Activated naive CD8-positive, alpha-beta T cell treated with anti-CD3 and anti-CD28 coated beads, Interleukin-2, amount 10 ng/mL, durations not matched to agents 7 days and 5 days (primary cell): ENCODE measurements at places on chromosomes 12 and 14. TPM values are rescaled to one million over a fixed set of nuclear protein-coding genes. Genes with fewer than 3 reads are reported as not detected.
A peak's percentile ranks its signal among the peaks of the same experiment; 100 is the strongest.

DNA sequence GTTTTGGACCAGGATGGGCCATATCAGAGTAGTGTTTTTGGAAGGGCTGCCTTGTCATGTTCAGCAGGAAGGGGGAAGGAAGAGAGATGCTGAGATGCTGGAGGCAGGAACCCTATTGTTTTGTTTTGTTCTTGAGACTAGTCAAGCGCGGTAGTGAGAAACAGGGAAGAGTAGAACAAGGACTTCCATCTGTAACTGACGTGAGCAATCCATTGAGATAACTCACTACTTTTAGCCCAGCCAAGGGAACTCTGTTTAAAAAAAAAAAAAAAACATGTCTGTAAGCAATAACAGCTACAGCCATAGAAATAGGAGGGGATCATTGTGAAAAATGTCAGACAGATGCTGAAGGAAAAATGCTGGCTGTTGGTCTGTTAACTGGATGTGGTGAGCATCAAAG, 34.0 kb downstream of the CD9 start:
- peaks cover 5% of the 10 kb centered on the region for H3K27me3 ChIP-seq
- no peak overlapping the region for H3K4me3 ChIP-seq
- H3K36me3 ChIP-seq, result no peaks in the 10 kb centered on the region
- H3K27ac ChIP-seq, result peak overlapping the region; percentile 2
- DNase-seq, result no peak

DNA sequence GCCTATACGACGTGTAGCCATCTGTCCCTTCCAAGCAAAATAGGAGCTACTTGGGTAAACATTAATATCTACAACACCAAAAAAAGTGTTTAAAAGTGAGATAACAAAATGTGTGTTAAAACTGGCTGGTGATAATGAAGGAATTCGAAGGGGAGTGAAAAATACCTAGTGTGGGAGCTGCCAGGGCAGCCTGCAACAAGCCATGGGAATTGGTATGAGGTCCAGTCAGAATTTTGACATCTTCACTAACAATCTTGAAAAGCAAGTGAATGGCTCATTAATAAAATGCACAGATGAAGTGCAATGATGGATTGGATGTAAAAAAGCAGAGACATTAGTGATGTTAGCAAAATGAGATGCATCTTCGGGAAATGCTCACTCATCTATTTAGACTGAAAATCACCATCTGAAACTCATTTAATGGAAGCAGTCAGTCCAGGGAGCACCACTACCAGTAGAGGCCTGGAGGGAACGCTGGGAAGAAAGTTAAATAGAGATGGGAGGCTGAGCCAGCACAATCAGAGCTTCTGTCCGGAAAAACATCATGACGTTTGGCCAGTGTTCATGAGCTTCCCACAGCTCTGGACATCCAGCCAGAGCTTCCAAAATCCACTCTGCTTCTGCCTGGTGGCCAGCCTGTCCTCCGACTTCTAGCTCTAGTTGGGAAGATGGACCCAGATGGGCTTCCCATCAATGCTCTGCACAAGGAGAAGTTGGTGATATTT, 405.0 kb upstream of the TMTC1 start:
- no peaks in the 10 kb centered on the region for H3K4me1 ChIP-seq
- no peak overlapping the region for H3K4me3 ChIP-seq
- no peak for DNase-seq
- no peak overlapping the region for H3K27ac ChIP-seq
- H3K36me3 ChIP-seq, result no peaks in the 10 kb centered on the region

DNA sequence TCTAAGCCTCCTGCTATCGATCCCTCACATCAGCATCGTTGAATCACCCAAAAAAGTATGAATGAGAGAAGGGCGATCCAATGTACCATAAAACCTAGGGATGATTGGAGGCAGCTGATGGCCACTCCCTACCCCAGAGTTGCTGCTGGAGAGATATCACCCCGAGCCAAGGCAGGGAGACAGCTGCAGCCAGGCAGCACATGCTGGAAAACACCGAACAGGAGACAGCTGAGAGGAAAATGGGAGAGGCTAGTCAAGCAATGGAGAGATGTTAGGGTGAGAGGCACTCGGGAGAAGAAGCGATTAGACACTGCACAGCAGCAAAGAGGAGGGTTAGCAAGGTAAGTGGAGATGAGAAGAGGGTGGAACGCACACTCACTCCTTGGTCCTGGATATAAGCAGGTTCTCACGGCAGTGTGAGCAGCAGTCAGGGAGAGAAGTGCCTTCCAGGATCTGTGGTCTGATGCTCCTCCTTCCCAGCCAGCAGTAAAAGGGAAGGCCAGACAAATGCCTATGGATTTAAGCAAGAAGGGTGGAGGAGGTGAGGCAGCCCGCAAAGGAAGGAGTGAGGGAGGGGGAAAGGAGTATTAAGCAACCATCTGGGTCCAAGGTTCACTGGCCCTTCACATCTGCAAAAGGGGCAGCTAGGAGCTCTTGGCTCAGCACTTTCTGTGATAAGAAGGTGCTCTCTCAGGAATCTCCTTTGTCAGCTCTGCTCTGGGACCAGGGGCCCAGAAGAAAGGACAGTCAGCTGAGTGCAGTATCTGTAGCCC, at the start of gene SLC7A7:
Gene SLC7A7, minus strand, starts transcription at position 495 of the 773 bp plus-strand sequence. CDS start 2,037 bp downstream, outside the sequence.
- peaks cover 20% of the 10 kb centered on the region for H3K4me1 ChIP-seq
- H3K27me3 ChIP-seq, result peaks cover 15% of the 10 kb centered on the region
- no peak within 1 kb of the TSS for H3K4me3 ChIP-seq
- H3K27ac ChIP-seq, result no peak within 1 kb of the TSS

The PPM1H gene
- total RNA-seq, result 0.06 TPM

The SMIM41 gene
- not detected for total RNA-seq

The PRKAB1 gene
- total RNA-seq, result 44.1 TPM

The SLC6A13 gene
- 0.68 TPM for total RNA-seq

DNA sequence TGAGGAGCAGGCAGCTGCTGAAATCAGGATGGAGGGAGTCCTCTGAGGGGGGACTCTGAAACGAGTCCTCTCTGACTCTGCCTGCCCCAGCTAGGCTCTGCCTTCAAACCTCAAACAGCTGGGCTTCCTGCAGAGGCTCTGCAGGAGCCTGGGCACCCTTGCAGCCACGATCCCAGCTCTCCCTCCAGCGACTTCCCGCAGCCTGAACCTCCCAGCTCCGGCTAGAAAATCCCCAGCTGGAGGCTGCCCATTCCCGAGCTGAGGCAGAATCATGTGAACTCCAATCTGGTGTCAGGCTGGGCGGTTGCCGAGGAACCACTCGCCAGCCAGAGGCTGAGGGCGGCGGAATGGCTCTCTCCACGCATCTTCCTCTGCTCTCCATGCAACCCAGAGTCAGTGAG, at the start of gene GPR68:
Gene GPR68, minus strand, starts transcription at position 204 of the 401 bp plus-strand sequence. CDS start 9,654 bp downstream, outside the sequence.
- peaks cover 64% of the 10 kb centered on the region for H3K36me3 ChIP-seq
- peak; percentile 64 for DNase-seq
- peaks cover 78% of the 10 kb centered on the region for H3K4me1 ChIP-seq
- peak within 1 kb of the TSS; percentile 90 for H3K27ac ChIP-seq
- no peaks in the 10 kb centered on the region for H3K27me3 ChIP-seq

The CD27 gene
- 158 TPM for total RNA-seq

GRCh38 chr14:92927349-92928257, 4.7 kb downstream of the CHGA start:
- no peak overlapping the region for H3K4me3 ChIP-seq
- H3K36me3 ChIP-seq, result no peaks in the 10 kb centered on the region
- H3K4me1 ChIP-seq, result no peaks in the 10 kb centered on the region
- no peak for DNase-seq
- peaks cover 1% of the 10 kb centered on the region for H3K27me3 ChIP-seq

The RDH16 gene
- total RNA-seq, result 0.69 TPM

The LRRC10 gene
- not detected for total RNA-seq

GRCh38 chr14:70917633-70918032, 10.4 kb downstream of the PCNX1 start:
- peak overlapping the region; percentile 6 for H3K27ac ChIP-seq
- no peak overlapping the region for H3K4me3 ChIP-seq
- peaks cover 56% of the 10 kb centered on the region for H3K4me1 ChIP-seq
- no peak for DNase-seq
- no peaks in the 10 kb centered on the region for H3K27me3 ChIP-seq
- H3K36me3 ChIP-seq, result peaks cover 34% of the 10 kb centered on the region

The TMEM132D gene
- not detected for total RNA-seq

The LRR1 gene
- 44.3 TPM for total RNA-seq

The GPR84 gene
- 0.65 TPM for total RNA-seq

DNA sequence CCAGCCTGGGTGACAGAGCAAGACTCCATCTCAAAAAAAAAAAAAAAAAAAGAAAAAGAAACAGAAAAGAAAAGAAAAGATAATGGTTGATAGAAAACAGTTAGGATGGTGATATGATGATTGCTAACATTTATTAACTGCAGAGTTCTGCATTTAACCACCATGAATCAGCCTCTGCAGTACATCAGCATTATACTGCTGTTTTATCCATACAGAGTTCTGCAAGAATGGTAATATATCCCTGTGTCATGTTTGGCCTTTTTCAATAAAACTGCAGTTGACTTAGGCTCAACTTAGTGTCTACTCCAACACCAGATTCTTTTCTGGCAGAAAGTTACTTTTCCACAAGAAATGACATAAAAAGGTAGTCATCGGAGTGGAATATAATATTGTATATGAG, 62.6 kb downstream of the DUSP6 start:
- peaks cover 2% of the 10 kb centered on the region for H3K27me3 ChIP-seq
- no peak overlapping the region for H3K27ac ChIP-seq
- peaks cover 4% of the 10 kb centered on the region for H3K36me3 ChIP-seq
- DNase-seq, result no peak
- H3K4me3 ChIP-seq, result no peak overlapping the region

DNA sequence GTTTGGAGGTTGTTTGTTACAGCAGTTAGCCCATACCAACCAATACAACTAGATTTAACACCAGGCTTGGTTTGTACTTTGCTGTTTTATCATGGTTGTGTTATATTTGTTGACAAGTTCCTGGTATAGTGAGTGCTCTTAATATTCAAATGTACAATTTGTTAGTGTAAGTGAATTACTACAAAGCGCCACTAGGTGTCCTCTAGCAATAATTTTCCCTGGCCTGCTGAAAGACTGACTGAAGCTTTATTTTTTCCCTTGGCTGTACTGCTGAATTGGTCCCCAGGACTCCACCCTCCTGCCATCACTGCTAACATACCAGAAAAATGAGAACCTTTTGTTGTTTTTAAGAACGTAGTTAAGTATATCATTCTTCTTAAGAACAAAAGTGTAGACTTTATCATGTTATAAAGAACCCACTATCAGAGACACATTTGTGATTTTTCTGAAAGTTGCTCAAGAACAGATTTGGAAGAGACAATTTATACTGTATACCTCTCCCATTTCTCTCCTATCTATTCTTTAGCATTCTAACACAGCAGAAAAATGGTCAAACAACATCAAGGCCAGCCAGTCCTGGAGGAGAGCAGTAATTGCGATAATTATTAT, 75.3 kb upstream of the FAR2 start:
- no peaks in the 10 kb centered on the region for H3K36me3 ChIP-seq
- H3K27me3 ChIP-seq, result peaks cover 28% of the 10 kb centered on the region
- H3K4me1 ChIP-seq, result no peaks in the 10 kb centered on the region
- no peak for DNase-seq
- H3K27ac ChIP-seq, result no peak overlapping the region
- no peak overlapping the region for H3K4me3 ChIP-seq

GRCh38 chr12:95337146-95337545, 119.5 kb downstream of the VEZT start:
- no peak overlapping the region for H3K27ac ChIP-seq
- no peak for DNase-seq
- H3K36me3 ChIP-seq, result no peaks in the 10 kb centered on the region

GRCh38 chr12:65266408-65266807, 12.1 kb upstream of the MSRB3 start:
- H3K4me1 ChIP-seq, result no peaks in the 10 kb centered on the region
- H3K27ac ChIP-seq, result no peak overlapping the region
- no peaks in the 10 kb centered on the region for H3K36me3 ChIP-seq
- no peak overlapping the region for H3K4me3 ChIP-seq

The LBHD2 gene
- total RNA-seq, result not detected

DNA sequence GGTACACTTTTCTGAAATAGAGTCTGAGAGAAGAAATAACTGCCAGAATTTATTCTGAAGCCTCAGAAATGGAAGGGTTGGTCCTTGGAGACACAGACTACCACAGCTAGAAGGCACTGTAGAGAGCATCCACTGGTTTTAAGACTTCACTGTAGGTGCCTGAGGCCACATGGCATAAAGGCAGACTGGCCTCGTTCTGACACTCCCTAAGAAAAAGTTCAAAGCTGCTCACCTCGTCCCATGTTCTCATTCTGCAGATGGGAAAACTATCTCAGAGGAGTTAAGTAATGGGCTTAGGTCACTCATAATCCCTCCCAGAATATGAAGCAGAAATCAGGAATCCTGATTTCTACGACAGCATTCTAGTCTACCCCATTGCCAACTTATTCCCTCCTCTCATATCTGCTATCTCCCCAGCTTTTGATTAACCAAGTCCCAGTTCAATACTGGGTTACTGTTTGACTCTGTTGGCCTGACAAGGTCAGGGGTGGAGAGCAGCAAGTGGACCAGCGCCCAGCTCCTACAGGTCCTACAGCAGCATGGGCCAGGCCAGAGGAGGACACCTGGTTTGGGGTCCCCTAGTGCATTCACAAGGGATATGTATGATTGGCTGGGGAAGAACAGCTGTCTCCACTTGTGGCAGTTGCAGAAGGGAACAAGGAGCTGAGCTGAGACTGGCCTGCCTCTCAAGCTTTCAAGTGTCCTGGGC, 3.7 kb downstream of the ITGA5 start:
- peak overlapping the region; percentile 55 for H3K27ac ChIP-seq
- peaks cover 11% of the 10 kb centered on the region for H3K36me3 ChIP-seq
- peak overlapping the region; percentile 14 for H3K4me3 ChIP-seq
- H3K27me3 ChIP-seq, result peaks cover under 1% of the 10 kb centered on the region
- peaks cover 50% of the 10 kb centered on the region for H3K4me1 ChIP-seq

The TMEM179 gene
- not detected for total RNA-seq

The WBP11 gene
- 90.9 TPM for total RNA-seq

DNA sequence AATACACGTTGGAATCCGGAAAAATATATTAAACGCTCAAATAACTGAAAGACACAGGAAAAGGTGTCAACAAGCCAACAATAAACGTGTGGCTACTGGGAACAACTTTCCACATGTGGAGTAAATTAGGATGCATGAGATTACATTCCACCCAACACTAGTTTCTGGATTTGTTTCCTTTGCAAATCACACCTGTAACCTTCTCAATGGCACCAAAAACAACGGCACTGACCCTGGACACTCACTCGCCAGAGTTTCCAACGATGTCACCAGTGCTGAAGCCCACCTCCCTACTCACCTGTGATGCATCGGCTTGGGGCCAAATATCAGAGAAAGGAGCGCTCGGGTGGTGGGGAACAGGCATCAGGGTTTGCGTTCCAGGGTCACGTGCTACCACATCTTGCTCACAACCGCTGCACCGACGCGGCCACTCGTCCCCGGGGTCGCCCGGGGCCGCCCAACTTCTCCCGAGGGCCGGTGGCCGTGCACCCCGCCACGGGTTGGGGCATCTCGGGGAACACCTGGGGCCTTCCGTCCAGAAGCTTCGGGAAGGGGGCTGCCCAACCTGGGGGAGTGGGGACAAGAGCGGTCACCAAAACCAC, 629 bp downstream of the PRDM4 start:
- peaks cover 26% of the 10 kb centered on the region for H3K4me1 ChIP-seq
- peaks cover 3% of the 10 kb centered on the region for H3K36me3 ChIP-seq
- peaks cover 4% of the 10 kb centered on the region for H3K27me3 ChIP-seq
- peak; percentile 64 for DNase-seq
- H3K4me3 ChIP-seq, result peak overlapping the region; percentile 92
- H3K27ac ChIP-seq, result peak overlapping the region; percentile 86
